ENCODE measurements at places on chromosomes 4 and X.

- peak; percentile 10 for DNase-seq
Observed at GRCh38 chr4:52750819-52751486, at the start of gene ERVMER34-1. TSS of gene ERVMER34-1 (minus strand) at chr4:52751425. CDS start at chr4:52745520, 5,905 bp downstream.

- no peak for DNase-seq
Observed at GRCh38 chr4:132269303-132269990, 879.6 kb upstream of the PCDH10 start.

DNA sequence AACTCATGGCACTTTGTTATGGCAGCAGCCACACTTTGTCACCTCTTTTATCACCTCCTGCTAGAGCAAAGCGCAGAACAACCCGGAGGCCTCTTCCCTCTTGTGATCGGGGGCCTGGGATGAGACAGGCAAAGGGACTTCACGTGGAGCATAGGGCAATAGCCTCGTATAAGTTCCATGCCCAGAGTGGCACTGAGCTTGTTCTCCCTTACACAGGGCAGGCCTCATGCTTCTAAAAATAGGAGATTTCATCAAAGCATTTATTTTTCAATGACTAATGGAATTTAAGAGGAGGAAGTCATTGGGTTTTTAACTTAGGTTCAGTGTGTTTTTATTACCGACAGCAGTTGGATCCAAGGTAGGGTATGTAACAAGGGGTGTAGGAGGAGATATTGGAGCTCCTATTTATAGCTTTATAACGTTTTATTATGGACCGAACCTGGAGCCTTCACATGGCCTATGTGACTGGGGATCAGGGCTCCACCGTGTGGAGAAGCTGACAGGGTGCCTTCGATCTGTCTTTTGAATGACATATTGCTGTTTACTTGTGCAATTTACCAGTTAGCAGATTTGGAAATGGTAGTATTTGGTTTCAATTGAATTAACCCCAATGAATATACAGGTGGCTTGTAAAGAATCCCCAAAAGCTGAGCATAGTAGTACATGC, 93.8 kb downstream of the SLC2A9 start:
- DNase-seq = no peak

- DNase-seq = peak; percentile 88
Observed at GRCh38 chrX:45849261-45849862, 648.7 kb upstream of the DIPK2B start.

DNA sequence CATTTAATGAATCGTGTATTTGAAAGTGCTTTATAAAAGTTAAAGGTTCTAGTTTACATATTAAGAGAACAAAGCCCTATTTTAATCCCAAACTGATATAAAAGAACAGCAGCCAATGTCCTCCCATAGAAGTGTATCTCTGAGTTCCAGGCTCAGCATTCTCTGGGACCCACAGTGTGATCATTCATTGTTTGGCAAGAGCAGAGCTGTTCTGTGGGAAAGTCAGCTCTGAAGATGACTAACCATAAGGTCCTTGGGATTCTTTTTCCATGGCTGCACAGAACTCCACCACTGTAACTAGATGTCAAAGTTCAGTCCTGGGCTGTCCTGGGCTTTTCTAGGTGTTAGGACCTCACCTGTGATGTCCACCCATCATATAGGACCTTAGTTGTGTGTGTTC, 157.0 kb upstream of the TLL1 start:
- DNase-seq = peak; percentile 7

DNA sequence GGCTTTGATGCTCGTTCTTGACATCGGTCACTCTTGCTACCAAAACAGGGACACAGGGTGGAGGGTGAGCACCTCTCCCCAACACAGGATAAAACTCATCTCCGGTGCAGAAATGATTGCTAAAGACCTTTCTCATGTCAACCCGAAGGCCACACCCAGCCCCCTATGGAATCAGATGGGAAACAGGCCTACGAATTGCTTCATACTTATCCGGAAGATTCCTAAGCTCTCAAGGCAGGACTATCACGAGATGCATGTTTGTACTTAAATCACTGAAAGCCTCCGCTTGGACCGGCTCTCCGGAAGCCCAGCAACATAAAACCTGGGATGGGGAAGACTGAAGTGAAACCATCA, 74.9 kb downstream of the MTMR1 start:
- no peak for DNase-seq

- no peak for DNase-seq
Observed at GRCh38 chr4:12472087-12472486, 1012.1 kb downstream of the RAB28 start.

GRCh38 chrX:151729056-151729725, 5.4 kb upstream of the CNGA2 start:
- no peak for DNase-seq

DNA sequence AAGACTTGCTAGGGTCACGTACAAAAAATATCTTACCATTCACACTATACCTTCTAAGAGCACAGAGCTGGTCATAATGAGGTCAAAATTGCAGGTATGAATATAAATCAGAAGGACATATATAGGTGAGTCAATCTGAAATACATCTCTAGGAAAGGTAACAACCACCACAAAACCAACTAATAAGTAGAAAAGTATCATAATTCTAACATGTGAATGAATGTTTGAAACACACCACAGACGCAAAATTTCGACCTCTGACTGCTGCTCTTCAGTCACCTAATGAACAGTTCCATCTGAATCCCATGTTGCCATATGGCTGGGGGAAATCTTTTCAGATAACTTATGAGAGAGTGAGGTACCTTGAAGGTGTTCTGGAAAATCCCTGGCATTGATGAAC, 22.1 kb downstream of the STAP1 start:
- DNase-seq = no peak

GRCh38 chr4:55157559-55158277, 32.3 kb upstream of the KDR start:
- DNase-seq = no peak

GRCh38 chr4:18932730-18933339, 911.3 kb upstream of the LCORL start:
- DNase-seq = no peak

DNA sequence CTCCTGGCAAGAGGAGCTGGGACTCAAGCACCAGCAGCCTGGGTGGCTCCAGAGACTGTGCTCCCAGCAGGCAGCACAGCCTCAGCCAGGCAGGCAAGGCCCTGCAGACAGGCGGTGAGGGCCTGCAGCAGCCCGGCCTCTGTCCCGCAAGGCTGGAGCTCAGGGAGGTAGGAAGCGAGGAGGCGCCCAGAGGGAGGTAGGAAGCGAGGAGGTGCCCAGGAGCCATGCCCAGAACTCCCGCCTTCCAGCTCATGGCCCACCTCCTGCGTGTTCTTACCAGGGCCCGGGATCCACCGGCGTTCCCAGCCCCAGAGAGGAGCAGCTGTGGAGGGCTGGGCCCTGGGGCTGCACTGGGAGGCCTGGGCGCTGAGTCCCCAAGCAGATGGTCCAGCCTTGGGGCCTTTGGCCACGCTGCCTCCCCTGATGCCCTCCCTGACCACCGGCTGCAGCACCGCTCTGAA, 133.1 kb downstream of the HMX1 start:
- no peak for DNase-seq

DNA sequence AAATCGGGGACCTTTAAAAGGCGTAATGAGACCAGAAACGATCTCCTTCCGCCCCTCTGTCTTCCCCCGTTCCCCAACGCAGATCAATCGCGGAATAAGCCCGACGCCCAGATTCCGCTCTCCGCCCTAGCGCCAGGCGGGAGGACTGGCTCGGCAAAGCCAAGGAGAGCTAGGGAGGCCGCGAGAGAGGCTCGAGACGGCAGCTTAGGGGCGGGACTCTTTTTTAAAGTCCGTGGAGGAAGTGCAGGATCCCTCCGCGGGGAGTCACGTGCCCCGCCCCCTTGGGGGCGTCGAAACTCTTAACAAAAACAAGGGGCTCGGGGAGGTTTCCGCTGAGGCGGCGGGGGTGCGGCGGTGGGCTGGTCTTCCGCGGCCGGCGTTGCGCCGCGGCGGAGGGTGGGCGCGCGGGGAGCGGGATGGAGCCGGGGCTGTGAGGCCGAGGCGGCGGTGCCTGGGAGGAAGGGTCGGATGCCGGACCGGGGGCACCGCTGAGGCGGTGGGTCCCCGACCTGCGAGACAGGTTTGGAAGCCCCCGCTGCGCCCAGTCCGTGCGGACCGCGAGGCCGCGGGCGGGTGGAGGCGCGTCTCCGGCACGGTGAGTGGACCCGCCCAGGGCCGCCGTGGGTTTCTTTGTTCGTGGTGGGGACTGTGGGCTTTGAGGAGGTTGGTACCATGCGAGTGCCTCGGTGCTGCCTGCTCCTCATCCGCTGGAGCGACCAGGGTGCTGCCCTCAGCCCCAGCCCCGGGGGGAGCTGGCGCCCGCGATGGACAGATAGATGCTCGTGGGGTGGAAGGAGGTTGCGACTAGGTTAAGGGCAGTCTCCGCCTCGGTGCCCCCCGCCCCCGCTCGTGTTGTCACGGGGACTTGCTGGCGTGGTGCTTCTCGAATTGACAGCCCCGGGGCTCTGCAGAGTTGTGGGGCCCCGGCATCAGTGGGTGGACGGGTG, at the start of gene CCNG2:
TSS of gene CCNG2 (plus strand) at position 296 of the 947 bp plus-strand sequence. CDS start 1,326 bp downstream, outside the sequence.
- peak; percentile 90 for DNase-seq

GRCh38 chrX:136191171-136191570, 43.8 kb downstream of the FHL1 start:
- DNase-seq = peak; percentile 61

GRCh38 chrX:124592744-124593143, 246.4 kb downstream of the SH2D1A start:
- DNase-seq = no peak

- no peak for DNase-seq
Observed at GRCh38 chrX:128807367-128807766, 715.9 kb downstream of the SMARCA1 start.

GRCh38 chrX:112636288-112636687, 43.5 kb downstream of the LHFPL1 start:
- peak; percentile 49 for DNase-seq

GRCh38 chr4:2413821-2414610, 4.4 kb downstream of the ZFYVE28 start:
- peak; percentile 39 for DNase-seq

GRCh38 chr4:7052923-7053715, 9.9 kb downstream of the TADA2B start:
- DNase-seq = no peak

DNA sequence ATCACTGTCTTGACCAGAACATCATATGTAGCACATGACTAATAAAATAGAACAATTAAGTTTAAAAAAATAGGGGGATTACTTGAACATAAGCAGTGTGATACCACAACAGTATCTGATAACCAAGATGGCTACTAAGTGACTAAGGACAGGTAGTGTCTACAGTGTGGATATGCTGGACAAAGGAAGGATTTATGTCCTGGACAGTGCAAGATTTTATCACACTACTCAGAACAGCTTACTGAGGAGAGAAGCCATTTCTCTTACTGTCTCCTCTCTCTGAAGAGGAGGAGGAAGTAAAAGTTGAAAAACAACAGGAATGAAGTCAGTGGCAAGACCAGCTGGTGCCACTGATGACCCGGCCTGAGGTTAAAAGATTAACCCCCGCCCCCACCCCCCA, 4.0 kb upstream of the SLC10A7 start:
- no peak for DNase-seq

DNA sequence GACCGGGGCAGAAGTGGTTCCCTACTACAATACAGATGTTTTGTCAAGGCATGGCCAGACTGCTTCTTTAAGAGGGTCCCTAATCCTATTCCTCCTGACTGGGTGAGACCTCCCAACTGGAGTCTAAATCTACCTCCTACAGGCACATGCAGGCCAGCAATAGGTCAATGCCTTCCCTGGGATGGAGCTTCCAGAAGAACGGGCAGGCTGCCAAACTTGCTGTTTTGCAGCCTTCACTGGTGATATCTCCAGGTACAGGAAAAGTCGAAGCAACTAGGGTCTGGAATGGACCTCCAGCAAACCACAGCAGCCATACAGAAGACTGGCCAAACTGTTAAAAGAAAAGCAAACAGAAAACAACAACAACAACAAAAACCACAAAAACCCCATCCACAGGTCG, 678.4 kb upstream of the DIAPH2 start:
- no peak for DNase-seq

GRCh38 chr4:72969976-72970375, 99.5 kb downstream of the COX18 start:
- peak; percentile 25 for DNase-seq

DNA sequence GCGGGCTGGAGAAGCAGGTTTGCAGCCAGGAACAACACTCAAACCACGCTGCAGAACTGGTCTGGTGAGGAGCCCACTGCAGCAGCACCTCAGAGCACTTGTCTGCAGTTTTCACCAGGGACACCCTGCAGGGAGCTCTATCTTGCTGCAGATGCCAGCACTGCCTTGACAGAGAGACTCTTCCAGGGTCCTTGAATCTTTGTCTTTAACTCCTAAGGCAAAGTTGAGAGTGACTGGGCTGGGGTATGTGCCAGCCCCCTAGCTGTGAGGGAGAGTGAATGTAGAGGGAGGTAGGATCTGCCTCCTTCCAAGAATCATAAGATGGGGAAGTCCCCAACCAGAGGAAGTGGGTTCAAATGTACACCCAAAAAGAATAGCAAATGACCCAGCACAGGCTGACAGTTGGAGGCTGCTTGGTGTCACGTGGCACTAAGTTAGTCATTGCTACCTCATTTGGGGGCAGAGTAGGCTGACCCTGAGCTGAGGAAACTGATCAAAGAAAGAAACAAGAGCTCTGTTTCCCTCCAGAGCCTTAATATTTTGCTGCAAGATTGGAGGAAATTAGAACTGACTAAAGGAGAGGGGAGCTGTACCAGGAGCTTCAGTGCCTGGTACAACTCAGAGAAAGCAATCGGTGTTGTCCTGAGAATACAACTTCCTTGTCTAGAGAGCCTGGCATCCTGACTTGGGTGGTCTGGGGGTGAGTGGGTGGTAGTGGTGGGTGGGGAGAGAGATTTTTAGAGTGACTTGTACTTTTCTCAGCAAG, 28.2 kb upstream of the HUWE1 start:
- DNase-seq = peak; percentile 28

GRCh38 chr4:185993328-185993973, 75.5 kb upstream of the TLR3 start:
- DNase-seq = no peak

DNA sequence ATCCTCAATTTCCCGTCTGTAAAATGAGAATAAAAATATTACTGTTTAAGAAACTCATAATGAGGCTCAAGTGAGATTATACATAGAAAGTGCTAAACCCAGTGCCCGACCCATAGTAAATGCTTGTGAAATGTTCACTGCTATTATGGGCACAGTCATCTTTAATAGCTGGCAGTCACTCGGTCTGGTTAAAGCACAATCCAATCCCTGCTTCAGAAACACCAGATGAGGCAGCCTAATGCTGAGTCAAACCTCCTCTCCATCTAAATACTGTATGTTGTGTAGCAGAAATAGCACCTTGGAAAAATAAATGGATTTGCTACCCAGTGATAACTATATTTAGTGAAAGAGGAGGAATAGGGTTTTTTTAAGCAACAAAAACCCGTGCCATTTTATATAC, 14.5 kb downstream of the EVC2 start:
- no peak for DNase-seq

DNA sequence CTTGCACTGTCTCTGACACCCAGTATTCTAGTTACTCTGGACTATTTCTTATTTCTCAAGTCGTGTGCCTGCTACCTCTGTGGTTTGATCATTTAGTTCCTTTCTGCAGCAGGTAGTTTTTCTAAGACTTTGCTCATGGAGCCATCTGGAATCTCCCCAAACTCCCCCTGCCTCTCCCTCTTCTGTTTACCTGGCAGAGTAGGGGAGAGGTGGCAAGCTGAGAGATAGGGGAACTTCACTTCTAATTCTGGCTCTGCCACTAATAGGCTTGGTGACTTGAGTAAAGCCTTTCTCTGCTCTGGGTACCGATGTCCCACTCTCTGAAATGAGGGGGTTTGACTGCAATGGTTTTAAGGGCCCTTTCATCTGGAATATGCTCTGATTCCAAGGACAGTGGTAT, 141.3 kb downstream of the CPEB2 start:
- DNase-seq = no peak

GRCh38 chr4:96598465-96598864, 758.6 kb downstream of the PDHA2 start:
- DNase-seq = no peak
